ENCODE measurements at places on chromosomes 4 and X. TPM values are rescaled to one million over a fixed set of nuclear protein-coding genes. Genes with fewer than 3 reads are reported as not detected.

The ADGRL3 gene
- 0.11 TPM for total RNA-seq

The TSPAN7 gene
- not detected for total RNA-seq

The GLOD5 gene
- total RNA-seq = not detected

The VEGFD gene
- 0.25 TPM for total RNA-seq

The NEUROG2 gene
- total RNA-seq = not detected

The MAGEA2B gene
- not detected for total RNA-seq

The EDA2R gene
- total RNA-seq = 12.6 TPM

The PCDH11X gene
- total RNA-seq = not detected

The EMCN gene
- total RNA-seq = 0.12 TPM

The ENPP6 gene
- not detected for total RNA-seq

The FHIP1A gene
- total RNA-seq = 1.4 TPM

The EREG gene
- total RNA-seq = 0.11 TPM

The LONRF3 gene
- 1.00 TPM for total RNA-seq

The RHOXF1 gene
- total RNA-seq = not detected

The USO1 gene
- 185 TPM for total RNA-seq

The TAF7L gene
- total RNA-seq = 1.9 TPM

The ATRX gene
- 79.4 TPM for total RNA-seq

The SERTM2 gene
- total RNA-seq = 1.9 TPM

The CXCL5 gene
- total RNA-seq = 0.25 TPM

The PAK3 gene
- total RNA-seq = 2.9 TPM

The CT45A10 gene
- not detected for total RNA-seq

The AFP gene
- 1.7 TPM for total RNA-seq

The ERCC6L gene
- total RNA-seq = 12.4 TPM

The LDB2 gene
- total RNA-seq = 38.7 TPM

The CXCL3 gene
- 3.3 TPM for total RNA-seq

The PAGE1 gene
- not detected for total RNA-seq

The TRAM1L1 gene
- total RNA-seq = 4.6 TPM

The FAM9C gene
- total RNA-seq = 0.12 TPM

The TMPRSS11D gene
- under 0.01 TPM for total RNA-seq

The TGIF2LX gene
- not detected for total RNA-seq

The TREX2 gene
- 1.9 TPM for total RNA-seq

The DCX gene
- not detected for total RNA-seq

The MAGEB17 gene
- total RNA-seq = not detected

The GUCY1A1 gene
- total RNA-seq = 0.11 TPM

The FRMD7 gene
- total RNA-seq = not detected

The MAGEC1 gene
- not detected for total RNA-seq

The RBM46 gene
- not detected for total RNA-seq

The IBSP gene
- not detected for total RNA-seq

The CWH43 gene
- total RNA-seq = 0.12 TPM

The MGARP gene
- 3.1 TPM for total RNA-seq

The SH2D1A gene
- not detected for total RNA-seq

The STS gene
- 3.2 TPM for total RNA-seq

The PAGE2 gene
- not detected for total RNA-seq

The ZAR1 gene
- total RNA-seq = under 0.01 TPM

The MTTP gene
- not detected for total RNA-seq

The LRRC66 gene
- 0.33 TPM for total RNA-seq

The MAGEA3 gene
- total RNA-seq = not detected

The ALB gene
- total RNA-seq = 0.12 TPM

The HTR2C gene
- under 0.01 TPM for total RNA-seq

The ARMCX1 gene
- 68.4 TPM for total RNA-seq

The GAGE12C gene
- not detected for total RNA-seq

The SSX2B gene
- not detected for total RNA-seq

The USP51 gene
- 2.5 TPM for total RNA-seq

Data from uterine smooth muscle cell (primary cell).